Mammary microvascular endothelial cell (primary cell): ENCODE measurements at places on chromosomes 2 and 18. TPM values are rescaled to one million over a fixed set of nuclear protein-coding genes. Genes with fewer than 3 reads are reported as not detected.

DPP4 gene
- total RNA-seq = 20.2 and 20.3 TPM in 2 replicates

KIF5C gene
- 0.25 and 0.33 TPM in 2 replicates for total RNA-seq

LRRTM4 gene
- total RNA-seq = not detected in 2 replicates

REG1B gene
- total RNA-seq = not detected in 2 replicates

CAB39 gene
- 55.7 and 60.0 TPM in 2 replicates for total RNA-seq

SLC23A3 gene
- 0.60 and 0.79 TPM in 2 replicates for total RNA-seq

TSPYL6 gene
- total RNA-seq = not detected in 2 replicates

VWC2L gene
- total RNA-seq = not detected in 2 replicates

SLC5A7 gene
- not detected in 2 replicates for total RNA-seq

FBLN7 gene
- total RNA-seq = 1.9 and 2.2 TPM in 2 replicates

UGT1A10 gene
- not detected in 2 replicates for total RNA-seq

CXCR1 gene
- total RNA-seq = not detected in 2 replicates

MYO1B gene
- 64.7 and 72.5 TPM in 2 replicates for total RNA-seq

SERPINB4 gene
- total RNA-seq = not detected in 2 replicates

INO80D gene
- total RNA-seq = 5.2 and 6.4 TPM in 2 replicates

DSEL gene
- 4.7 and 5.9 TPM in 2 replicates for total RNA-seq

EEF1B2 gene
- total RNA-seq = 452 and 462 TPM in 2 replicates

RGPD4 gene
- not detected in 2 replicates for total RNA-seq

SRBD1 gene
- total RNA-seq = 17.9 and 18.5 TPM in 2 replicates

HMSD gene
- total RNA-seq = not detected in 2 replicates

KCNE4 gene
- total RNA-seq = 0.07 and 0.25 TPM in 2 replicates

DNAH7 gene
- total RNA-seq = 0.49 TPM in 1 of 2 replicates, not detected in the other

POTEI gene
- total RNA-seq = 0.05 and 0.07 TPM in 2 replicates

PLEK gene
- total RNA-seq = 0.05 TPM in 1 of 2 replicates, not detected in the other

ALLC gene
- not detected in 2 replicates for total RNA-seq

SAG gene
- not detected in 2 replicates for total RNA-seq

PSMA8 gene
- not detected in 2 replicates for total RNA-seq

MAPK4 gene
- total RNA-seq = not detected in 2 replicates

CRYGC gene
- total RNA-seq = not detected in 2 replicates

LINC00305 gene
- total RNA-seq = not detected in 2 replicates

SCN9A gene
- 0.30 and 1.00 TPM in 2 replicates for total RNA-seq

PUM2 gene
- total RNA-seq = 13.2 and 18.7 TPM in 2 replicates

B4GALT6 gene
- 4.7 and 5.1 TPM in 2 replicates for total RNA-seq
